ENCODE measurements at places on chromosomes 7 and 10.
A peak's percentile ranks its signal among the peaks of the same experiment; 100 is the strongest.

DNA sequence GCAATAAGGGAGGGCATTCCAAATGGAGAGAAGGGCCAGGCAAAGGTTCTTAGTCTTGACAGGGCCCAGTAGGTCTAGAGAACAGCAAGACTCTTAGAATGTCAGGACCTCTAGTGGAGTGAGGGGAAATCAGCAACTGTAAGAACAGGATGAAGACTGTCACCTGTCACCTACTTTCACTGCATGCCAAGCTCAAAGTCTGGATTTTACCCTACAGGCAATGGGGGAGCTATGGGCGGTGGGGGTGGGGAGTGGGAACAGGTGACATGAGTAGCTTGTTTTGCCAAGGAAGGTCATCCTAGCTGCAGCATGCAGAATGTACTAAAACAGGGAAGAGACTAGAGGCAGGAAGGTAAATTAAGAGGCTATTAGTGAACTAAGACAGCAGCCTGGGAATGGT lies 18.3 kb downstream of the GOT1 start:
- no peak for DNase-seq

GRCh38 chr7:120278773-120279172 lies 5.8 kb downstream of the KCND2 start:
- DNase-seq = no peak

DNA sequence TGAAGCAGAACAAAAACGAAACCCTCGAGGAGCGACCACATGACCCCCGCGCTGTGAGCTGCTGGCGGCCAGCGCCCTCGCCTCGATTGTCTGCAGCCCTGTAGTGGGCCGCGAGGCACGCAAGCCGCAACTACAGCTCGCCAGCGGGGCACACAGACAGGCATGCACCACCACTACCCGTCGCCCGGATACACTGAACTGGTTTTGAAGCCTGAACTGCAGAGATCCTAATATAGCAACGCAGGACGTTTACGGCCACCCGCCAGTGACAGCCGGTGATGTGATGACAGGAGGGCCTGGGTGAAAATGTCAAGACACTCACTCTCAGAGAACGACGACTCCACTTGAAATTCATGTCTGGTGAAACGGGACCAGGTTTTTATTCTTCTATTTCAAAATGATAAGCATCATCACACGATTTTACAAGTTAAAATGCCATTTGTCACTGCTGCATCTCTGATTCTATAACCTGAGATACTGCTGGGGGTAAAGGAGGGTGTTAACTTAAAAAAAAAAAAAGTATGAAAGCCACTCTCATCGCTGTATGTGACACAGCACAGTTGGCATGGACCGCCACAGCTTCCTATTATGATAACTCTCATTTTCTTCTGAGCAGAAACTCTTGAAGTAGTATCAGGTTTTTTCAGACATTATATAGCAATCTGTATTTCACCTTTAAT lies 120.3 kb upstream of the DIP2C start:
- DNase-seq = no peak

- DNase-seq = no peak
Measured at GRCh38 chr7:38274486-38274885, 1.1 kb upstream of the TARP start.

- peak; percentile 32 for DNase-seq
Measured at GRCh38 chr7:4682621-4683042, 537 bp downstream of the FOXK1 start.

GRCh38 chr10:23399701-23400144 lies 39.2 kb upstream of the OTUD1 start:
- no peak for DNase-seq

DNA sequence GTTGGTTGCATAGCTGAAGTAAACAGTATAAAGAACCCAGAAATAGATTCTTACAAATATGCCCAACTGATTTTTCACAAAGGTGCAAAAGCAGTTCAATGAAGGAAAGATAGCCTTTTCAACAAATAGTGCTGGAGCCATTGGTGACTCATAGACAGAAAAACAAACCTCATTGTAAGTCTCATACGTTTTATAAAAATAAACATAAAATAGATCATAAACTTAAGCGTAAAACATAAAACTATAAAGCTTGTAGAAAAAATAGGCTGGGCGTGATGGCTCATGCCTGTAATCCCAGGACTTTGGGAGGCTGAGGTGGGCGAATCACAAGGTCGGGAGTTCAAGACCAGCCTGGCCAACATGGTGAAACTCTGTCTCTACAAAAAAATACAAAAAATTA lies 318.8 kb upstream of the IGFBP3 start:
- no peak for DNase-seq

DNA sequence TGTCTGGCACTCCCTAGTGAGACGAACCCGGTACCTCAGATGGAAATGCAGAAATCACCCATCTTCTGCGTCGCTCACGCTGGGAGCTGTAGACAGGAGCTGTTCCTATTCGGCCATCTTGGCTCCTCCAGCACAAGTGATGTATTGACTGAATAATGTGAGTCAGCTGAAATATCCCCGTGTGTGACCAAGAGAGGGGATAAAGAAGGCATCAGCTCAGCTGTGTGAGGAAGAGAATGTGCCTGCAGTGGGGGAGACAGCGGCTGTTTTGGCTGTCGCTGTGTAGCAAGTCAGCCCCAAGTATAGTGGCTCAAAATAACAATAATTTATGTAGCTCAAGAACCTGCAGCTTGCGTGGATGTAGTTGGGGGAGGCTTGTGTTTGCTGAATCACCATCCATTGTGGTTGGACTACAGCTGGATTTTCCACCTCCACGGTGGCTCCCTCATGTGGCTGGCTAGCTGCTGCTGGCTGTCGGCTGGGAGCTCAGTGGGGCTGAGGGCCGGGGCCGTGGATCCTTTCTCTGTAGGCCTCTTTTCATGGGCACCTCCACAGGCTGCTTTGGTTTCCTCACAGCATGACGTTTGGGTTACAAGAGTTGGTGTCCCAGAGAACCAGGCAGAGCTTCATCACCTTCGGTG lies 434.5 kb downstream of the CCSER2 start:
- no peak for DNase-seq

- DNase-seq = no peak
Measured at GRCh38 chr7:142508251-142508650, 241.0 kb upstream of the PRSS1 start.

DNA sequence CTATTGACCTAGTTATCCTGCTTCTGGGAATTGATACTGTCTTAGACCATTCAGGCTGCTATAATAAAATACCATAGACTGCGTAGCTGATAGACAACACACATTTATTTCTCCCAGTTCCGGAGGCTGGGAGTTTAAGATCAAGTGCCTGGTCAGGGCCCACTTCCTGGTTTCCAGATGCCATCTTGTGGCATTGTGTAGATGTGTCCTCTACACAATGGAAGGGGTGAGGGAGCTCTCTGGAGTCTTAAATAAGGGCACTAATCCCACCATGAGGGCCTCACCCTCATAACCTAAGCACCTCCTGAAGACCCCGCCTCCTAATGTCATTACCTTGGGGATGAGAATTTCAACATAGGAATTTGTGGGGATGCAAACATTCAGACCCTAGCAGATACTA lies 62.4 kb downstream of the SLC35B4 start:
- no peak for DNase-seq

DNA sequence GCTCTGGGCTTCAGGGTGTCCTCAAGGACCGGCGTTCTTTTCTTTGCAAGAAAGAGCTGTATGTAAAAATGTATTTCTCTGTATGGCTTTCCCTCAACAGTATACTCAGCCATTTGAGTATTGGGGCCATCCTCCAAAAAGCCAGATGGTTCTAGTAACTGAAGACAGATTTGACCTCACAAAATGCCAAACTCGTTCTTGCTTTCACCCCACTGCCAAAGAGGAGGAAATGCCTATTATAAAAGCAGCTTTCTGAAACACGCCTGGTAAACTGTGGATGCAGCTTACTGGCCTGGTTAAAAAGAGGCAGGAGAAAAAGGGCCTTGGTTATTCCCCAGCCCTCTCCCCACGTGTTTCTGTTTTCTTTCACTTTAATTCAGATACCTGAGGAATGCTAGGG lies 7.7 kb upstream of the HTR5A start:
- DNase-seq = no peak

- DNase-seq = no peak
Measured at GRCh38 chr10:89454561-89455347, 40.4 kb downstream of the IFIT5 start.

DNA sequence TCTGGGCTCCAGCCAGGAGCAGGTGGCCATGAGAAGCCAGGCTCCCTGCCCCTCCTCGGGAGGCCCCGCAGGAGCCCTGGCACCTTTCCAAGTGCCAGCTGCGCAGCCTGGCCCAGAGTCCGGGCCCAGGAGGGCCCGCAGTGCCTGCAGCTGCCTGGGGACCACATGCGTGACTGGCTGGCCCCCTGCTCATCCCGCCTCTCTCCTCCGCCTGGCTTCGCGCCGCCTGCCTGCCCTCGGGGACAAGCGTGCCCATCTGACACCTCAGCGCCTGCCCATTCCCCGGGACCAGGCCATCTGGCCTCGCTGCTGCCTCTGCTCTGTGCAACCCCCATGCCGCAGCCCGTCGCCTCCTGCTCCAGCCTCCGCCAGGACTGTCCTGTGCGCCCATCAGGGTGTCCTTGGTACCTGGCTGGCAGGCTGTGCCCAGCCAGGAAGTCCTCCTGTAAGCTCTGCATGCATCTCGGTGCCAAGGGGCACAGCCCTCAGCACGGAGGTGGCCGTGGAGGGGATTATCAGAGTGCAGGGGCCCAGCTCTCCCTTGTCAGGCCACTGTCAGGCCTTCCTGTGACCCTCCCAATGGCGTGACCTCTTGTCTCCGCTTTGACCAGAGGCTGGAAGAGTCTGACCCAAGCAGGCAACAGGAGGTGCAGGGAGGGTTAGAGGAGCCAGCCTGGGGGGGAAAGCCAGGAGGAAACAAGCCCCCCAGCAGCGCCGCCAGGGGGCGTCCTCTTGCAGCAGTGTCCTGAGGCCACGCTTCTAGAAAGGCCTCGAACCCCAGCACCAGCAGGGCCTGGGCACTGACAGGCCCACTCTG lies 50.5 kb downstream of the TMEM209 start:
- no peak for DNase-seq

GRCh38 chr7:16543456-16543855 lies 16.8 kb downstream of the LRRC72 start:
- no peak for DNase-seq

DNA sequence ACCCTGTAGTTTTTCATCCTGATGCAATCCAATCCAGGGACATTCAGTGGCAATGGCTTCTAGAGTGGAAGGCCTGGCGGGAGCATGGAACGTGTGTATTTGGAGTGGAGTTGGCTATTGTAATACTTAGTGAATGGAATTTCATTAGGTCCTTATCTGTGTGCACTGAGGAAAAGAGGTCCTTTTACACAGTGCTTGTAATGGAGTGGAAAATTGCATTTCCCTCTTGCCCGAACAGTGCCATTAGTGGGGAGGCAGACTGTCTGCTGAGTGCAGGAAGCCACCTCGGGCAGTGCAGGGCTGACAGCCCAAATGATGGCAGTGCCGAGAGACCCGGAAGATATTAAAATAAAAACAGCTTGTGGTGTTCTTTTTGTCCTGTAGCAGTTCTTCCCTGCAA lies 786.6 kb downstream of the LRMDA start:
- DNase-seq = no peak

- no peak for DNase-seq
Measured at GRCh38 chr10:103983367-103983911, 16.5 kb downstream of the SLK start.

GRCh38 chr7:22601408-22601807 lies 101.4 kb upstream of the STEAP1B start:
- no peak for DNase-seq

DNA sequence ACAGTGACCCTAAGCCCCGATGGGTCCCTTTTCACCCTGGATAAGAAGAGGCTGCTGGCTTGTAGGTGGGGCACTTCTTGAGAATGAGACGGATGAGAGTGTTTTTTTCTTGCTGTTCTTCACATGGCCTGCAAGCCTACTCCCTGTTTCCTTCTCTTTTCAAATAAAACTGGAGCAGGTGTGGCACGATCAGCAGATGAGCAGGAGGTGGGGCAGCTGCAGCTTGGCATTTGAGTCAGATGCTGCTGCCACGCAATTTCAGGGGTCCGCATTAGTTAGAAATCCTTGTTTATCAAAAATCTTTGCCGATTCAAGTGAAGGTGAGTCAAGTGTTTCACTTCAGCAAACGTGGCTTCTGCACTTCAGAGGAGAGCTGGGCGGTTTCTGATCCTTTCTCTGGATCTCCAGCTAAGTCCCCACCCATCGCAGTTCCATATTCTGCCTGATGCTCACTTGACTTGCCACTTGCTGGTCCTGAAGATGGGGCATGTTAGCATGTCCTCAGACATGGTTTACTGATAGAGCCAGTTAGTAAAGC lies 20.8 kb downstream of the WDFY4 start:
- DNase-seq = no peak

DNA sequence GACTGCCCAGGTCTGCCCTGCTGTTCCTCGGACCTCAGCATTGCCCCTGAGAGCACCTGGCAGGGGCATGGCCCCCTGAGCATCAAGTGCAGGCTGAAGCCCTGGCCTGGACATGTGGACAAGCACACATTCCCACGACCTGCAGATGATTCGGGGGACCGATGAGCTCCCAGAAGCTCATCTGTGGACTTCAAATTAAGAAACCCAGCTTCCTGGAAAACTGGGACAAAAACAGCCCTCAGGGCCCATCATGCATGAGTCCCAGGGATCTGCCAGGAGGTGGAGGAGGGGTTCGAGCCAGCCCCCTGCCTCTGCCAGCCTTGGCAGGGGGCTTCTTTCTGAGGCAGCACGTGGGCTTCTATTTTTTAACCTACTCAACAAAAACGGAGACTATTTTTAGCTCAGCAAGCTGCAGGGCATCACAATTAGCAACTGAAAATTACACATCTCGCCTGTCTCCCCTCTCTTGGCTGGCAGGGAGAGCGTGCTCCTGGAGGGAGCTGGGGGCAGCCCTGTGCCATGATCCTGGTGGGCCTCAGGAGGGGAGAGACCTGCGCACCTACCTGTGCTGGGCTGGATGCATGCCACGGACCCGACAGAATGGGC lies 51.8 kb downstream of the RASGEF1A start:
- no peak for DNase-seq

GRCh38 chr7:34058801-34059135 lies 153.4 kb downstream of the BMPER start:
- no peak for DNase-seq

DNA sequence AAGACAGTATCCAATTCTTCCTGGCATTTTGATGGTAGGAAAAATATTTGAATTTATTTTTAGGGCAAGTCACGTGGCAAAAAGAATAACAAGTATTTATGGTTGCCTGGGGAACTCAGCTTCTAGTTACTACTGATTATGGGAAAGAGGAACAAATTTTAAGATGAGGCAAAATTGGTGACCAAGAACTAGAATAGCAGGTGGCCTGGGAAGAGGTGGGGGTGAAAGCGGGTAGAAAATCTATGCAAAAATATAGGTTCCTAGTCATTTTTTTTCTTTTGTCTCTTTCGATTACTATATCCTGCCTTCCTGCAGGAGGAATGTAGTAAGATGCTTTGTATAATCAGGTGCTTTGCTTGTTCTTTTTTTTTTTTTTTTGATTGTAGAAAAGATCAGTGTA lies 27.8 kb downstream of the ENTPD1 start:
- no peak for DNase-seq

All from effector CD4-positive, alpha-beta T cell (primary cell).